ENCODE measurements at places on chromosomes 6 and 20.

DNA sequence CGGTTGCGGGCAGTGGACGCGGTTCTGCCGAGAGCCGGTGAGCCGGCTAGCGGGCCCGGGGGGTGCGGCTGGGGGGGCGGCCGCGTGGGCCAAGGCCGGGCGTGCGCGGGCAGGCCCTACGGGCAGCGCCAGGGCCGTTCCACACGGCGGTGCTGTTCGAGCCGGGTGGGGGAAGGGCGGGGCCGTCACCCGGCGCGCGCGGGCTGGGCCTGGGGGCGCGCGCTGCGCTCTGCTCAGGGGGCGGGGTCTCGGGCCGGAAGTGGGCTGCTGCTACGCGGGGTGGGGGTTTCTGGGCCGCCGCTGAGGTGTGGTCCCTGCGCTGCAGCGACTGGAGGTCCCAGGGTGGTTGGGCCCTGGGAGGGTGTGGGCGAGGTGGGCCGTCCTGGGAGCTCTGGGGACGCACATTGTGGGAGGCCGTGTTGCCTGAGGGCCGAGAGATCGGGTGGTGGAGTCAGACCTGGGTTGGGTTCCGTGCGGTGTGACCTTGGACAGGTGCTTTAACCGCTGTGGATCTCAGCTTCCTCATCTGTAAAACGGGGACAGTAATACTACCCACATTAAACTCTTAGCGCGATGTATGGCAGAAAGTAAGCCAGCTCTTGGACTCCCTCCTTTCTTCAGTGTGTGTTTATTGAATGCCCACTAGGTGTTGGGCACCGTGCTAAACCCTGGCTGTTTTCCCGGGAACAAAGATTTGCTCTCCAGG lies 391 bp downstream of the MAPRE1 start:
- no peak for DNase-seq

DNA sequence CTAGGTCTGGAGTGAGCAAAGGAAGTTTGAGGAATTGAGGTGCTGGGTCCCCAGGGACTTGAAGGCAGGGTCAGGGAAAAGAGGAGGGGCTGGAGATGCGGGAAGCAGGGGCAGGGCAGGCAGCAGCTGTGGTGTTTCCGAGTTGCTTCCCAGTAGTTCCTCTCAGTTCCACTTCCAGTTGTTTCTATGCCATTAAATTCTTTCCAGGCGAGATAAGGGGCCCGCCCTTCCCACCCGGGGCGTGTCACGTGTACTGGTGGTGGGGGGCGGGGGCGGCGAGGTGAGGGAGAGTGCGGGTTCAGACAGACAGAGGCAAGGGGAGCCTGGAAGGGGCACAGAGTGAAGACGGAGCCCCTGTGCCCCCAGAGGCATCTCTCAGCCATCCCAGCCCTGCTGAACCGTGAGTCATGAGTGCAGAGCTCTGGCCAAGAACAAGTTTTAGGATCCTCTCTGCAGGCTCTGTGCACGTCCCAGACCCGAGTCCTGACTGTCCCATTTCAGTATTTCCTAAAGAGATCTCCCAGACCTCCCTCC lies 977 bp downstream of the TNXB start:
- DNase-seq = no peak

GRCh38 chr6:142531727-142532126 lies 229.9 kb downstream of the ADGRG6 start:
- DNase-seq = no peak

GRCh38 chr6:113352029-113352801 lies 504.9 kb upstream of the MARCKS start:
- no peak for DNase-seq

Measured in iPS DF 19.7 (cell line).